ENCODE measurements at places on chromosomes 12 and 14.

DNA sequence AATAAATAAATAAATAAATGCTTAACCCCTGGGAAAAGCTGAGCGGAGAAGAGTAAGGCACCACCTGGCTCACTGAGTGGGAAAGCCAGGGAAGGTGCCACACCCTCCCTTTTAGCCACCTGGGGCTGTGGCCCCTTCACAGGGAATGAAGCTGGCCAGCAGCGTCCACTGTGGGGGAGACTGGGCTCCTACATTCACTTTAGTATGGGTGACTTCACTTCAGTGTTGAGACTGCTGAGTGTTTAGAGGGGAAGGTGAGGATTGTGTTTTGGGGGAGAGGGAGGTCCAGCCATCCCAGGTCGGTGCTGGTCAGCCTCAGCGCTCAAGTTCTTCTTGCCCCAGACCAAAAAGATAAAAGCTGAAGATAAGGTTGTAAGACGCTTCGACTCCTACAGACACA is 1.6 kb downstream of the NAB2 start:
- no peak for DNase-seq

- no peak for DNase-seq
Measured at GRCh38 chr12:89417246-89417977, 65.1 kb upstream of the DUSP6 start.

DNA sequence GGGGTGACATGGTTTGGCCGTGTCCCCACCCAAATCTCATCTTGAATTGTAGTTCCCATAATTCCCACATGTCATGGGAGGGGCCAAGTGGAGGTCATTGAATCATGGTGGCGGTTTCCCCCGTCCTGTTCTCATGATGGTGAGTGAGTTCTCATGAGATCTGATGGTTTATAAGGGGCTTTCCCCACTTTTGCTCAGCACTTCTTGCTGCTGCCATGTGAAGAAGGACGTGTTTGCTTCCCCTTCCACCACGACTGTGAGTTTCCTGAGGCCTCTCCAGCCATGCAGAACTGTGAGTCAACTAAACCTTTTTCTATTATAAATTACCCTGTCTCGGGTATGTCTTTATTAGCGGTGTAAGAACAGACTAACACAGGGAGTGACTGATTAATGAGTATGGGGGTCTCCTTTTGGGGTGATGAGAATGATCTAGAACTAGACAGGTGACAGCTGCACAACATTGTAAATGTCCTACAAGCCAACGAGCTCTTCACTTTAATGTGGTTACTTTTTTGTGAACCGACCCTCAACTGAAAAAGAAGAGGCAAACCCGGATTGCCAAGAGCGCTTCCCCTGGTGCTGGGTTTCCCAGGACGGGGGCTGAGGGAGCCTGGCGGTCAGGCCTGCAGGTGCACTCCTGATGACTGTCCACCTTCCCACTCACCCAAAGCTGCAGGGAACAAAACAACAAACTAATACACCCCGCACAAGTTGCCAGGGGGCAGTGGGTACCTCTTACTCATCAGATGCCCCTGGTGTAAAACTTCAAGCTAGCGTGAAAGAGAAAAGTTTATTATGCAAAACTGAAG is 90.1 kb downstream of the NCOR2 start:
- DNase-seq = no peak

DNA sequence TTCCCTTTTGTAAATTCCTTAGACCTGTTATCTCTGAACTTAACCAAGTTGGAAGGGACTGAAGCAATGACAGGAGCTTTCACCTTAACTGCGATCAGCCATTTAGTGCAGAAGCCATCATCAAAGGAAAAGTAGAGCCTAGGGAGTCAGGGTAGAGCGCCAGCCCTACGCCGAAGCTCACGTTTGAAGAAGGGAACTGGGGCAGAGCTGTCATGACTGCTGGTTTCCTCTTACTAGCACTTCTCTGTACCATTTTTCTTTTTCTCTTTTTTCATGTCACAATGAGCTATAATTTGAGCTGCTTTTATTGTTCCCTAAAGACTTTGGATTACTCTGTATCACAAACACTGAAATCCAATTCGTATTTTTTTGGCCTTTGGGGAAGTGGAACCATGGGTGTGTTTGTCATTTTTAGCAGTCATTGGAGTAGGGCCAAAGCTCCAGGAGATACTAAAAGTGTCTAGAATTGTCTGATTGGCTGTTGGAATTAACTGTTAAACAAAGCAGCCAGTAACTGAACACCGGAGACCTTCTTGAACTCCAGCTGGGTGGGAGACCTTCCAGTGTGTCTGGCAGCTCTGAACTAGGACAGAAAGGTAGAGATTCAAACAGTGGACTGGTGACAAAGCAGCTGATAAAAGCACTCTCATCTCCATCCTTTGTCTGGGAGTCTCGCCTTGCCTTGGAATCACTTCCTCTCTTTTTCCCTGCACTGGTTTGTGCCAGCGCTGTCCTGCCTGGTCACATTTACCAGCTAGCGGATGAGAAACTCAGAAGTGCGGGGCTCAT is 9.1 kb downstream of the MTRFR start:
- DNase-seq = no peak

GRCh38 chr12:29782285-29782870 is 1.4 kb downstream of the TMTC1 start:
- no peak for DNase-seq

- DNase-seq = no peak
Measured at GRCh38 chr12:82149045-82149444, 209.1 kb downstream of the CCDC59 start.

GRCh38 chr14:100419856-100420255 is 96.7 kb downstream of the SLC25A47 start:
- no peak for DNase-seq
